Stimulated activated CD4-positive, alpha-beta T cell treated with anti-CD3 and anti-CD28 coated beads, Interleukin-2, amount 100 ng/mL, for 24 hours (primary cell): ENCODE measurements at places on chromosomes 4 and X.

DNA sequence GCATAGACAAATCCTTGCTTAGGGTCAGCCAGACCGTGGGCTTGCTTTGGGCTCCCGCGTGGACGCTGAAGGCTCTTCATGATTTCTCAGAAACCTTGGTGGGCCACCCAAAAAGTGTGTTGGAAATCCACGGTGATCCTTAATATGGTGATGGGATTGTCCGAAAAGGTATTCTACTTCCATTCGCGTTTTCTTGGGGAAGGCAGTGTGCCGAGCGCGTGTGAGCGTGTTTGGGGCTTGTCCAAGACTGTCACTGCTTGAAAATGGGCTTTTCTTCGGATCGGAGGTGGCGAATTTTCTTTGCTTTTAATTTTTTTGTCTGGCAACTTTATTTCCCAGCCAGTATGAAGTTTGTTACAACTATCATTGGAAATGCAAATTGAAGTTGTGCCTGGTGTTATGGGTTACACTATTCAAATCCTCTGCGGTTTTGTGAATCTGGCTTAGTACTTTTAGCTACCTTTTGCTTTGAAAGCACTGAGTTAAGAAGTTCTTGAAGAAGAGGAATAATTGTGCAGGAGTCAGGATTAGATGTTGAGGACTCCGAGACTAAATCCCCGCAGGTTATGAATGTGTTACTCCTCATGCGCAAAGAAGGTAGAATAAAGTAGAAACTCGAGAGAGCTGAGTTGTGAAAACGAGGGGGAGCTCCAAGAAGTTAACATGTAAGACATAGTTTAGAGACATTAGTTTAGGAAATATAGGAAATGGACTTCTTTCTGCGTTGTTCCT is 3.2 kb downstream of the SPRY1 start:
- DNase-seq: no peak

DNA sequence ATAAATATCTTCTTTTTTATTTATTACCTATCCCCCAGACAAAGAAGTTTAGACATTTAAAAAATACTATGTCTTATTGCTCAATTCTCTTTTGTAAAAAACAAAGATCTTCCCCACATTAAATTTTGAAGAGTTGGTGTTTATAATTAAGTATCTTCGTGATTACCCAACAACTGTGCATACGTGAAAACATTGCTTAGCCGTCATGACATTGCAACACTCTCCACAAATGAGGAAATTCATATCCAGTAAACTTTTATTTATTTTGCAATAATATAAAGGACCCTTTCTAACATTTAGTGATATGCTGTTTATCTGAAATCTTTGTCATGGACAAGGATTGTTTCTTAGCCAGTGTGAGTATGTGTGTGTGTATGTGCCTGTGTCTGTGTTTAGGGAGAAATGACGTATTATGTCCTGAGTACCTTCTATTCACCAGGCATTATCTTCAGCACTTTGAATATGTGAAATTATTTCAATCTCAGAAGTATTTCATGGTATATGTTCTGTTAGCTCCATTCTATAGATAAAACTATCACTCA is 26.1 kb upstream of the EREG start:
- DNase-seq: no peak

DNA sequence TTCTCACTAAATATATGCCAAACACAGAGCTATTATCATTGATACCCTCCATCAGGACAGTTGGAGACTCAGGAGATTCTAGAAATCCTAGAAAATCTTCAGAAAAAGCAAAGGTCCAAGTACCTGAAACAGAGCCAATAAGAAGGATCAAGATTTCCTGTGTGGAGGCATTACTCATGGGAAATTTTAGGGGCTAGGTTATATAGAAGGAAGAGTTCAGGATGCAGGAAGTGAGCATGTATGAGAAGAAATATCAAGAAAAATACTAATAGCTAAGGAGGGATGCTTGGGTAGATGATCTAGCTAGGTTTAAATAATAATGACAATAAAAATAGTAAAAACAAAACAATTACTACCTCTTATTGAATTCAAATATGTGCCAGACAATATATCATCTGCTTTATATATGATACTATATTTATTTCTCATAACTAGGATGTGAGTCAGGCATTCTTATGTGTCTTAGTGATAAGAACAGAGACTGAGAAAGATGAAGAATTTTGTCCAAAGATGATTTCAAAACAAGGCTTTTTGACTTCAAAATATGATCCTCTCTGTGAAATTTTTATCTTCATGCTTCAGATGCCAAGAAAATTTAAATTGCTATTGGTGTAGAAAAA is 66.4 kb upstream of the HHIP start:
- no peak for DNase-seq

DNA sequence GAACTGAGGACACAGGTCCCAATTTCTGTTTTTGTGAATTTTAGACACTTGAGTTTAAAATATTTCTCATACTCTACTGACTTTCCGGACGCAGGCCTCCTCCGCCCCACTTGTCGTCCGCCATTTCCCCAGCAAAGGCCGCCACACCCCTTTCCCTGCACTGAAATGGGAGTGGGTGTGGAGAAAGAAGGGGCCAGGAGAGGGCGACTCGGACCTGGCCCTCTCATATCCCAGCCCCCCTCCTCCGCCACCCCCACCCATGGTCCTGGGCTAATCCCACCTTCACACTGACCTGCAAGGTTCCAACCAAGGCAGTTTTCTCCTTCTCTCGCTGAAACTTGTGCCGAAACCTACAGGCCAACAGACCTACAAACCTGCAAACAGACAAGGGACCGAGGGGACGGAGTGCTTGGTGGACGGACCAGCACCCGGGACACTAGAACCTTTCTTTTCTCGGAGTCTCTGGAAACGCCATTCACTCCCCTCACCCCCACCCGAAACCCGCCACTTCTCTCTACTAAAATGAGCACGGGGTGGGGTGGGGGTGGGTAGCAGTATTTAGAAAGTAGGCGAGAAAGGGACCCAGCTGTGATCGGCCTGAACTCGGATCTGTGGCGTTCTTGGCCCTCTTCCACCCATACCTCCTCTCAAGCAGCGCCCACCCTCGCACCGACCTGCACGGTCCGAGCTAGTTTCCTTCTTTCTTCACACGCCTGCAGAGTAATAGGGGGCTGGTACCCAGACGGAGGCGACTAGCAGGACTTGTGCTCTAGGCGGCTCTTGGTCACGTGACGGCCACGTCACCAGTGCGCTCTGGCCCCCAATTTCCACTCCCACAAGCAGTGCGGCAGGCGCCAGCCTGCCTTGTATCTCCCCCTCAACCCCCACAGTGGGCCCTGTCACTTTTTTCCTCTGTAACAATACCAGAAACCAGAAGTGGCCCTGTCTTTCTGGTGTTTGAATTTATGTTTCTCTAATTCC is at the start of gene ARMCX6:
Gene ARMCX6, minus strand, starts transcription at position 790 of the 981 bp plus-strand sequence. CDS start 1,380 bp downstream, outside the sequence.
- DNase-seq: peak; percentile 72

- no peak for DNase-seq
Observed at GRCh38 chr4:169622566-169622965, 2.2 kb downstream of the CLCN3 start.

DNA sequence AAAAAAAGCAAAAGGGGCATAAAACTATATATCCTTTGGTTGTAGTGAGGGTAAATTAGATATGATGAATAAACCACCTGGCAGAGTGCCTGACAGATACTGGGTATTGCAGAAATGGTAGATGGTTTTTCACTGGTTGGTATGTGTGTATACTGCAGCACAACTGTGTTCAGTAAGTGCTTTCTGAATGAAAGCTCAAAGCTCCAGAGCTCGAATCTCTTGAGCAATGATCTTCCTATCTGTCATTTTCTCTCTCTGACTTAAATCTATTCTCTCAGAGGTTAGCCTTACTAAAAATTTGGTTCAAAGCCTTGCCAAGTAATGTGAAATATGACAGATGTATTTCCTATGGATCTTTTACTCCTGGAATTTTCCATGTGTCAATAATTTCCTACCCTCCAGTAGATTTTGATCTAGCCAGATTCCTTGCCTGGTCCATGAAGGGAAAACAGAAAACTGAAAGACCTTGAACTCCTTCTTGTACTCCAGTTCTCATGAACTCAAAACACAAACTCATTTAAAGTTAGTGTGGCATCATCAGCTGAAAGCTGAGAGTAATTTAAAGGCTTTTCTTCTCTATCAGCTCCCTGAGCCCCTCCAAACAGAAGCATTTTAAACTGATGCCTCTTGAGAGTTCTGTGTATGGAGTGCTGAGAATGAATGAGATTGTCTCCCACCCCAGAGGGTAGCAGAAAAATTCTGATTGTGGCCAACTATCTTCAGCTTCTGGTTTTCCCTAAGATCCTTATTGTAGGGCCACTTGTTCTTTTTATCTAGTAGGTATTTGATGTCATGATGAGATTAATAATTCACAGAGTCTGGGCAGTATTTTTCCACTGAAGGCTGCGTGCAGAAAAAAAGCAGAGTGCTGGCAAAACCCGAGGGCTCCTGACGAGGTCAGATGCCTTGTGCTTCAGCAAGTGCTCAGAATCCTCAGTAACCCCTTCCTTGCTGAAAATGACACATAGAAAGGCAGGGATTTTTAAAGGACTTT is 363.4 kb upstream of the BOD1L1 start:
- no peak for DNase-seq

DNA sequence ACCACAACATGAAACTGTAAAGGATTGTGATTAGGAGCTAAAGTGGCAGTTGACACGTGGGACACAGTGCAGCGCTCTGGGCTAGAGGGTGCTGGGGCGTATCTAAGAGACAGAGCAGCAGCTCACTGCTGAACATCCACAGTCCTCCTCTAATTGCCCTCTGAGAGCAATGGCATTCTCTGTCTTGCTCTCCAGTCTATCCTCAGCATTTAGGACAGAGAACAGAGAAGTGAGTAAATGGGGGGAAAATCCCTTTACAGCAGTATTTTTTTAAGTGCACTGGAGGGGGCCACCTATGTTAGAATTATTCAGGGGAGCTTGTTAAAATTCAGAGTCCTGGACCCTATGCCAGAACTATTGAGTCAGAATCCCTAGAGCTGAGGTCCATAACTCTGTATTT is 4.2 kb upstream of the TMEM154 start:
- DNase-seq: no peak

DNA sequence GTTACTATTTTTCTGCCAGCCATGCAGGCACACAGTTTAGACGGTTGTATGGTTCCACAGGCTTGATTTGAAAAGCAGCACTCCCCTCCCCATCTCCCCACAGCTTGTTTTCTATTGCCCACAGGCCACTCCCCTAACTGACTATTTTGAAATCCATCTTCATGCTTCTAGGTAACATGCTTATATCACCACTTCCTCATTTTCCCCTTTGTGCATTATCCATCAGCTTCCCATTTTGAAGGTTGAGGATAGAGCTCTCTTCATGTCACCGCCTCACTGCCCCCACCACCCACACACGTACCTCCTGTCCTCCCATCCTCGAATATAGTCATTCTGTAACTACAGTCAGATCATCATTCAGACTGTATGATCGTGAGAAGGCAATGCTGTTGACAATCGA is 224.7 kb downstream of the MID1 start:
- no peak for DNase-seq

DNA sequence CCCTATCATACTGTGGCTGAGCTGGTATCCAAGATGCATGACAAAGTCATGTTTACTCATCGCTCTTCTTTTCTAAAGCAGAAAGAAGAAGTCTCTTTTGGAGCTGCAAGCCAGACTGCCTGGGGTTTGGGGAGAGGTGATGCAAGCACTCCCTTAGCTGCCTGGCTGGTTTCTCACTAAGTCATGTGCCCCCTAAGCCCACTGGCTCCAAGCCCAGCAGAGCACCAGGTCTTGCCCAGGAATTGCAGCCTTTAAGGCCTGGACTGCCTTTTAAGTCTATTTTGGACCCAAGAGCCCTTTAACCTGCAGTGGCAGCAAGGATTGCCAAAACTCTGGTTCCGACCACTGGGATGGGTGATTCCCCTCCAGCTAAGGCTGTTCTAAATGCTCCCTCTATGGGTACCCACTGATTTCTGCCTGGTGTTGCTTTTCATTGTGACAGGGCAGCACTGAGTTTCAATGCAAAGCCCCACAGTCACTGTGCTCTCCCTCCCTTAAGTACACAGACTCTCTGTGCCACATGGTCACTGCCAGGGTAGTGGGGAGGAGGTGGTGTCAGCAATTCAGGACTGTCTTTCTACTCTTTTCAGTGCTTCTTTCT is 548.6 kb downstream of the TLL1 start:
- DNase-seq: no peak

DNA sequence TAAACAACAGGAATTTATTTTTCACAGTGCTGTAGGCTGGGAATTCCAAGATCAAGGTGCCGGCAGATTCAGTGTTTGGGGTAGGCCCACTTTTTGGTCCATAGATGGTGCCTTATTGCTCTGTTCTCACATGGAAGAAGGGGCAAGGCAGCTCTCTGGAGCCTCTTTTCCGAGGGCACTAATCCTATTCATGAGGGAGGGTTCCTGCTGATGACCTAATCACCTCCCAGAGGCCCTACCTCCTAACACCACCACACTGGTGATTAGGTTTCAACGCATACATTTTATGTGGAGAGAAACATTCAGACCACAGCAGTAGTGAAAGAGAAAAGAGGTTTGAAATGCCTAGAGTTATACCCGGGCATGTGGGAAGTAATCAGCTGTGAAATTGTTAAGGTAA is 1.4 kb upstream of the POLA1 start:
- DNase-seq: no peak

- no peak for DNase-seq
Observed at GRCh38 chrX:44980883-44981282, 107.9 kb downstream of the KDM6A start.

DNA sequence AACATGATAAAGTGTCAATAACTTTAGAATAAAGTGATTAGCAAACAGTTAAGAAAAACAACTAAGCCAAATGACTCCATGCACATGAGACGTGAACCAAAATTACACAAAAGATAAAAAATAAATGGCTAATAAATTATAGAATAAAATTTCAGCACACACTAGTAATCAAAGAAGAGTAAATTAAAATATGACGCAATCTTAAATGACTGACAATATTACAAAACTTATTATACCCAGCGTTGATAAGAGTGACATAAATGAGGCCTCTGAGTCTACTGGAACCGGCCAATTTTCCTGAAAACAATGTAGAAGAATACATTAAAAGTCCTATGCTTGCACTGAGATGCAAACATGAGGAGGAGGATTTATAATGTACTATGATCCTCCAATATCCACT is 187.4 kb downstream of the DHX15 start:
- no peak for DNase-seq

- no peak for DNase-seq
Observed at GRCh38 chr4:93841803-93842345, 13.3 kb downstream of the ATOH1 start.
